Activated CD4-positive, alpha-beta T cell treated with anti-CD3 and anti-CD28 coated beads, Interleukin-2, amount 10 ng/mL, durations not matched to agents 24 days and 14 days (primary cell): ENCODE measurements at places on chromosomes 4 and X.
A peak's percentile ranks its signal among the peaks of the same experiment; 100 is the strongest.

GRCh38 chrX:42094218-42094617, 170.9 kb upstream of the CASK start:
- no peaks in the 10 kb centered on the region for H3K36me3 ChIP-seq
- H3K27me3 ChIP-seq: no peaks in the 10 kb centered on the region
- DNase-seq: no peak
- H3K27ac ChIP-seq: peak overlapping the region; percentile 20
- H3K4me1 ChIP-seq: peaks cover 13% of the 10 kb centered on the region

- no peaks in the 10 kb centered on the region for H3K4me1 ChIP-seq
- H3K27ac ChIP-seq: no peak overlapping the region
- H3K36me3 ChIP-seq: no peaks in the 10 kb centered on the region
- no peak for DNase-seq
- no peak overlapping the region for H3K4me3 ChIP-seq
Observed at GRCh38 chr4:7384003-7384928, 50.5 kb downstream of the PSAPL1 start.

- no peak overlapping the region for H3K27ac ChIP-seq
- DNase-seq: no peak
- H3K36me3 ChIP-seq: no peaks in the 10 kb centered on the region
- no peaks in the 10 kb centered on the region for H3K4me1 ChIP-seq
Observed at GRCh38 chr4:111618908-111619307, 526.3 kb upstream of the FAM241A start.

DNA sequence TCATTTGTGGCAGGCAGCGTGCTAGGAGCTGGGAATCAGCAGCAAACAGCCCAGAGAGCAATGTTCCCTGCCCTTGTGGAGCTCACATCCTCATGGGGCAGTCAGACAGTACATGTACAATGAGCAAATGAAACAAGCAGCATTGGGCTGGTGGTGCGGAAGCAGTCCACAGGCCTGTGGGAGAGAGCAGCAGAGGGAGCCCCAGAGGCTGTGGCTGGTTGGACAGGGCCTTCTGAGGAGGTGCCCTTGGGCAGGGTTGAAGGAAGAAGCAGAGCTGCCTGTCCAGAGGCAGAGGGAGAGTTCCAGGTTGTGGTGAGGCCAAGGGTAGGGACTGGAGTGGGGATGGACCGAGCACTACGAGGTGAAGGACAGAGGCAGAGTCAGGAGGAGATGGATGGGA, 22.5 kb downstream of the MMGT1 start:
- no peaks in the 10 kb centered on the region for H3K27me3 ChIP-seq
- no peak overlapping the region for H3K27ac ChIP-seq
- DNase-seq: no peak
- H3K36me3 ChIP-seq: no peaks in the 10 kb centered on the region
- no peaks in the 10 kb centered on the region for H3K4me1 ChIP-seq
- H3K4me3 ChIP-seq: no peak overlapping the region

DNA sequence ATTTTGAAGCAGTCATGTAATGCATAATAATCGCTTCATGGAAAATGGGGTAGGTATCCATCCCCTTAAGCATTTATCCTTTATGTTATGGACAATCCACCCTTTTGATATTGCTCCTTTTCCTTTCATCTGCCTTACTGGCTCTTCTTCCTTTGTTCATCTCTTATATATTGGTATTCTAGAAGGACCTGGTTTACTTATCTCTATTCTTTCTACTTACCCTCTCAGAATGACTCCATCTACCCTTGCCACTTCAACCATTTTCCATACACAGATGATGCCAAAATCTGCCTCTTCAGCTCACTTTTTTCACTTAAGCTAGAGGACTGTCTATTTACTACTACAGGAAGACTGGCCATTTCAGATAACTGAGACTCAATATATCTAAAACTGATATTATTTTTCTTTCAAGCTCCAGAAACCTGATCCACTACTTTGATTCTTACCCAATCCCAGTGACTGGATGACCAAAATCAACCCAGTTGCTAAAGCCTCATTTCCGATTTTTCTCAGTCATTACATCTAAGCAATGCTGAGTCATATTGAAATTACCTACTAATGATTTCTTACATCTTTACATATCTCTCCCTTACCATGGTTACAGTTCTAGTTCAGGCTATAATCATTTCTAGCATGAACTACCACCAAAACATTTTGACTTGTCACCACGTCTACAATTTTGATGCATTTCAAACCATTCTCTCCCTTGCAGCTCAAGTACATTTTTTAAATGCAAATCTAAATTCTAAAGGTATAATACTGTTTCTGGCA, 93.7 kb downstream of the FAAH2 start:
- H3K36me3 ChIP-seq: peaks cover 25% of the 10 kb centered on the region
- DNase-seq: no peak
- peaks cover 10% of the 10 kb centered on the region for H3K4me1 ChIP-seq
- H3K27ac ChIP-seq: peak overlapping the region; percentile 55
- no peaks in the 10 kb centered on the region for H3K27me3 ChIP-seq

- peaks cover 4% of the 10 kb centered on the region for H3K4me1 ChIP-seq
- no peak for DNase-seq
- H3K4me3 ChIP-seq: no peak overlapping the region
- no peaks in the 10 kb centered on the region for H3K27me3 ChIP-seq
Observed at GRCh38 chrX:51334276-51334675, 1.7 kb downstream of the NUDT10 start.

DNA sequence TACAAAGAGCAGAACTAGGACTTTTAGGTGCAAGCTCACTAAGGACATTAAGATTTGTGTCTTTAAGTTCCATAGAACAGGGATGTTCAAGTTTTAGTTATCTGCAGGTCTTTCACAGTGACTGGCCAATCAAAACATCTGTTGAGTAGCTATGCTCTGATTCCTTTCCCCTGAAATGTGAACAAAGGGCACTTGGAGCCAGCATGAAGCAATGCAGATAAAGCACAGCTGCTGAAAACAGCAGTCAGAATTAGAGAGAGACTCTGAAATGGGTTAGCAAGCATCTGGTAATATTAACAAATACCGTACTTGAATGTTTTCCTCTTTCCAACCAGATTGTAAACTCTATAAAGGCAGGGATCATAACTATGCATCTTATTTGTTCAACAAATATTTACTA, 276.9 kb downstream of the RAB28 start:
- H3K27me3 ChIP-seq: no peaks in the 10 kb centered on the region
- no peaks in the 10 kb centered on the region for H3K36me3 ChIP-seq
- no peak overlapping the region for H3K4me3 ChIP-seq
- no peak overlapping the region for H3K27ac ChIP-seq

DNA sequence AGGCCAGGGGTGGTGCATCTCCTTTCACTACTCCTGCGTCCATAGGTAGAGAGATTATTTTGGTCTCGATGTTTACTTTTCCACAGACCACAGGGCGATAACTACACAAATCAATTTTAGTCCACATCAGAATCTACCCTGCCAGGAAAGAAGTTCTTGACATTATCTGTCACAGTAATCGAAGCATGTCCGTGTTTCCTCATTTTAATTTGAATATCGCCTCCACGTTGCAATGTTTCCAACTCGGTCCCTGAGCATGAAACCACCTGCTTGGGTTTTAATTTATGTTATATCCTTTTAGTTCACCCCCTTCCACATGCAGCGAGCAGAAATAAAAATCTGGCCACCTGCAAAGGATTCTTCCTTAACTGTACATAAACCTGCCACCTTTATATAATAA, 100.1 kb upstream of the ATXN3L start:
- H3K27ac ChIP-seq: no peak overlapping the region
- H3K36me3 ChIP-seq: peaks cover 1% of the 10 kb centered on the region
- H3K27me3 ChIP-seq: no peaks in the 10 kb centered on the region

GRCh38 chr4:137238456-137239162, 293.7 kb downstream of the PCDH18 start:
- no peaks in the 10 kb centered on the region for H3K27me3 ChIP-seq
- DNase-seq: no peak
- H3K4me1 ChIP-seq: no peaks in the 10 kb centered on the region
- H3K36me3 ChIP-seq: no peaks in the 10 kb centered on the region
- no peak overlapping the region for H3K27ac ChIP-seq

- no peak overlapping the region for H3K27ac ChIP-seq
- no peaks in the 10 kb centered on the region for H3K36me3 ChIP-seq
- DNase-seq: no peak
- H3K4me3 ChIP-seq: peak overlapping the region; percentile 67
- peaks cover 53% of the 10 kb centered on the region for H3K27me3 ChIP-seq
Observed at GRCh38 chr4:140048419-140048995, 105.5 kb downstream of the MAML3 start.

DNA sequence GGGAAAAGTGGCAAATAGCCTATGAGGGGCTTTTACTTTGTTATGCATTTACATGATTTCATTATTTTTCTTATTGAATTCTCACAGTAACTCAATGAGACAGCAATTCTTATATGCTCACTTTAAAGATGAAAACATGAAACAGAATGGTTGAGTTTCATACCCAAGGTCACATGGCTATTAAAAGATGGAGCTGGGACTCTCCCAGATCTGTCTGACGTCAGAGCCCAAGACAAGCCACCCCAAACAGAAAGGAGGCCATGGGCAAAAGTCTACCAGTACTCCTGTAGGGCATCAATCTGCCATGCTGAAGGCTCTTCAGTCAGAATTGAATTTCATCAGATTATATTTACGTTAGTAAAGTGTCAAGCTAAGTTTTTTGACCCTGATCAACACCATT, 13.2 kb downstream of the HSD17B11 start:
- no peak for DNase-seq
- H3K4me1 ChIP-seq: no peaks in the 10 kb centered on the region
- H3K27ac ChIP-seq: no peak overlapping the region
- H3K4me3 ChIP-seq: no peak overlapping the region
- no peaks in the 10 kb centered on the region for H3K27me3 ChIP-seq

DNA sequence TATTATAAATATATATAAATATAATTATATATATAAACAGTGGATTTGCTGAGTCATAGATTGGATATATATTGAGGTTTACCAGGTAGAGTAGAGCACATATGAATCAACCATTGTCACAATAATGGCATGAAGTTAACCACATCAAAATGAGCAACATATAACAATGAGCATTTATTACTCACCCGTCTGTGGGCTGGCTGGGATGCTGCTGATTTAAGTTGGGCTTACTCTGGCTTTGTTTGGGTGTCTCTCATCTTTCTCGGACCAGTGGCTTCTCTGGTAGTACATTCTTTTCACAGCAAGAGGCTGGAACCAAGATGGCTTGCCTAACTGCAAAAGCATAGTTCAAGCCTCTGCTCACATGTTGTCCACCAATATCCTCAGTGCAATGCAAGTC, 111.7 kb upstream of the TAPT1 start:
- peaks cover 2% of the 10 kb centered on the region for H3K27me3 ChIP-seq
- DNase-seq: no peak
- no peak overlapping the region for H3K27ac ChIP-seq

GRCh38 chr4:168636506-168637196, 139.8 kb downstream of the PALLD start:
- no peak for DNase-seq
- H3K27ac ChIP-seq: no peak overlapping the region
- H3K4me1 ChIP-seq: peaks cover 5% of the 10 kb centered on the region

DNA sequence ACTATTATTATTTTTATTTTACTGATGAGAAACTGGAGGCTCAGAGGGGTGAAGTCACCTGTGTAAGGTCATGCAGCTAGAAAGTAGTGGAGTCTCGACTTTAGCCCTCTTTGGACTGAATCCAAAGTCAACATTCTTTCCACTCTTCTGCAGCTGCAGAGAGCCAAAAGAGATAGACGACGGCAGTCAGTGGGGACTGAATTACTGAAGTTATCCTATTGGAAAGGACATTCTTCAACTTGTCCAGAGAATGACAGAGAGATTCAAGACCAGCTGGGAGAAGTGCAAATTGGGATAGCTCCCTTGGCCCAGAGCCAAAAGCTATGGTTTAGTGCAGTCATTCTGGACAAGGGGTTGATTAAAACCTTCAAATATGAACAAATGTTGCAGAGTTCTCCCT, 42.5 kb downstream of the VGLL1 start:
- no peaks in the 10 kb centered on the region for H3K36me3 ChIP-seq
- no peak overlapping the region for H3K4me3 ChIP-seq
- no peaks in the 10 kb centered on the region for H3K27me3 ChIP-seq
- H3K27ac ChIP-seq: no peak overlapping the region
- peaks cover 29% of the 10 kb centered on the region for H3K4me1 ChIP-seq
- no peak for DNase-seq

- H3K27me3 ChIP-seq: no peaks in the 10 kb centered on the region
- DNase-seq: peak; percentile 81
- peak overlapping the region; percentile 94 for H3K4me3 ChIP-seq
Observed at GRCh38 chrX:71619193-71619592, 882 bp upstream of the CXCR3 start.

DNA sequence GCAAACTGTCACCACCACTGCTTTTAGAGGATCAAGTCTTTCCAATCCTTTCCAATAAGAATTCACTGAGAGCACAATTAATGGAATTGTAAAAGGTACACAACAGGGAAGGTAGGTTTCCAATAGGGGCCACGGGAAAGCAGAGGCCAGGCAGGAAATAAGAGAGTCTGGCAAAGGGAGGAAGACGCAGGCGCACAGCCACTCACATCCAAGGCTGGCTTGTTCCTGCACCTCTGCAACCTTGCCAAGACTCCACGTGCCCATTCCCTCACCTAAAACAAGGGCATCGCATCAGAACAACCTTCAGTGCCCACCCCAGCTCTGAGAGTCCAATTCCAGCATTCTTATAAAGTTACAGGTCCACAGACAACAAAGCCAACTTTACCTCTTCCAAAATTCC, 81.2 kb downstream of the AFAP1 start:
- H3K27ac ChIP-seq: no peak overlapping the region
- DNase-seq: no peak
- no peak overlapping the region for H3K4me3 ChIP-seq
- peaks cover 23% of the 10 kb centered on the region for H3K36me3 ChIP-seq

GRCh38 chrX:96835660-96836289, 47.9 kb upstream of the RPA4 start:
- H3K4me3 ChIP-seq: no peak overlapping the region
- H3K36me3 ChIP-seq: no peaks in the 10 kb centered on the region
- DNase-seq: no peak
- no peaks in the 10 kb centered on the region for H3K4me1 ChIP-seq

GRCh38 chrX:38347136-38347535, 5.3 kb upstream of the OTC start:
- H3K27ac ChIP-seq: no peak overlapping the region
- H3K4me1 ChIP-seq: no peaks in the 10 kb centered on the region
- H3K27me3 ChIP-seq: peaks cover 6% of the 10 kb centered on the region
- DNase-seq: no peak
- no peak overlapping the region for H3K4me3 ChIP-seq
- H3K36me3 ChIP-seq: no peaks in the 10 kb centered on the region

DNA sequence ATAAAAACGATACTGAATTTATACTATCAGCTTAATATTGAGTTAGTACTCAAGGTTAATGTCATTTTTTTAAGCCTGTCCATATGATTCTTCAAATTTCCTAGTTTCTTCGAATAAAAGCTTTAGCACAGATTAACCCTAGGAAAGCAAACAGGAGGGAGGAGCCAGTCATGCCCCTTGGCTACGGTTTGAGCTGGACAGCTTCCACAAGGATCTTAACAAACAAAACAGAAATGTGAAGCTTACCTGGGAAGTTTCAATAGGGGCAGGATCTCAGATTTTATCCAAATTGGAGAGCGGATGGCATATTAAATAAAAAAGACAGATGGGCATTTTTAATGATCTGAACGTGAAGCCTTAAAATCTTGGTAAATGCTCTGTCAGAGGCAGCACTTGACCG, 2.3 kb downstream of the NWD2 start:
- H3K27me3 ChIP-seq: peaks cover 37% of the 10 kb centered on the region
- no peaks in the 10 kb centered on the region for H3K4me1 ChIP-seq
- DNase-seq: no peak
- no peaks in the 10 kb centered on the region for H3K36me3 ChIP-seq
- H3K27ac ChIP-seq: no peak overlapping the region
